ENCODE measurements at places on chromosomes 11 and 22.
A peak's percentile ranks its signal among the peaks of the same experiment; 100 is the strongest.

DNA sequence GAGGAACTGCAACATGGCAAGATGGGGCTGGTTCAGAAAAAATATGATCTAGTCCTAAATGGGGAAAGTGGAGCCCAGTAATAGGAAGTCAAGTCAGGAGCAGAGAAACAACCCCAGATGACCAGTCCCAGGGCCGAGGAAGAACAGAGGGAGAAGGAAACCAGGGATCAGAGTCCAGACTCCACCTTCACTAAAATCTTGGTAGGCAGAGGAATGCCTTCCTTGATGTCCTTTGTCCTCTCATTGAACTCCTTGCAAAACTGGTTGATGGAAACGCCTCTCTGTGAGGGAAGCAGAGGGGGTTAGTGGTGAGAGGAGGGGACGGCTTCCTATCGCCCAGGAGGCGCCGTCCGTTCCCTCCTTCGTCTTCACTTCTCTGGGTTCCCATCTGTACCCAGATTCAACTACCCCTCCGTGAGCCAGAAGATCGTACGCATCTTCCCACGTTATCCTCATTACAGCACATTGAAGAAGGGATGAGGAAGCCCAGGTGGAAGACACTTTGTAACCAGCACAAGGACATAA is 607 bp downstream of the MRPL11 start:
- DNase-seq: no peak

GRCh38 chr11:2828585-2829330 is 56.8 kb downstream of the CDKN1C start:
- DNase-seq: no peak

DNA sequence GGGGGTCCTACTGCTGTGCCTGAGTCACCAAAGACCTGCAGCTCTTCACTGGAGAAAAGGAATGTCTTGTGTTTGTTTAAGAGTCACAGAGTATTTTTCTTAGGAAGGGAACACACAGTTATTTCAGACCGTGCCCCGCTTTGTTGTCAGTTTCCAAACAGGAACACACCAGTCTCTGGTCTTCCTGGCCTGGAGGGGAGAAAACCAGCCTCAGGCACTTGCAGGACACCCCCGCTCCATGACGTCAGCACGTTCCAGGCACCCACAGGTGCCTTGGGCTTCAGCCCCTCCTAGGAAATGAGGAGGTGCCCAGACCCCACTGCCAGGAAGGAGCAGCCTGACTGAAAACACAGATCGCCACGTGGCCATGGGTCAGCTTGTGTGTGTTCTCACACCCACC is 5.4 kb downstream of the DEAF1 start:
- DNase-seq: no peak

DNA sequence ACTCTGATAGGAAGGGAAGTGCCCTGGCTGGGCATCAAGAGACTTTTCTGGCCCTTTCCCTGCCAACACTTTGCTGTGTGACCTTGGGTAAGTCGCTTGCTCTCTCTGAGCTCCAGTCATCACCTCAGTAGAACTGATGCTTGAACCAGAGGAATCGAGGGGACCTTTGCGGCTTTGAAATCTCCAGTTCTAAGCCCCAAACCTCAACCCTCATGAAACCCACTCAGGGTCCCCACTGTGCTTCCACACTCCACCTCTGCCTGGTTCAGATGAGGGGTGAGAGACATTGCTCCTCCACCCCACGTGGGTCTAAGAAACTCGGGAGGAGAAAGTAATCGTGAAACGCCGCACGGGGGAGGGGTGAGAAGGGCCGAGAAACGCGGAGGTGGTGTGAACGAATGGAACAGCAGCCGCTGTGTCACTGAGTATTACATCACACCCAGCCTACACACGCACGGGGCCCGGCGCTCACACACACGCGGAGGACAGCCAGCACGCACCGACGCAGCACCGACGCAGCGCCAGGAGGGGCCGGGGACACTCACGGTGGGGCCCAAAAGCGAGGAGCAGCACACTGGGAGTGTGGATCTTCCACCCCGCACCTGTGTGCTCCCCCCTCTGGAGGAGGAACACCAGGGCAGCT is 4.3 kb downstream of the RTN4RL2 start:
- no peak for DNase-seq

DNA sequence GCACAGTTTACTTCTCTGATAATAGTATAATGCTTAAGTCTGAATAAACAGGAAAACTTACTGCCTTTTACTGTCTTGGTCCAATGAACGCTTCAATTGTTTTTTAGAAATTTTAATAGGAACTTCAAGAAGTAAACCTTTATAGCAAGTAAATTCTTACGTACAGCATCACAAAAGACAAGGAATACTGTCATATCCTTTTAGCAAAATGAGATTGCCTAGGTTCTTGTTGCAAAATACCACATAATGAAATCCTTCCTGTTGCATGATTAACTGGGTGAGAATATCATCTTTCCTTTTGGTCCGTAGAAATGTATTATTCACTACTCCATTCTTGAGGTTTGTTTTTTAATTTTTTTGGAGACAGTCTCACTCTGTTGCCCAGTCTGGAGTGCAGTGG is 22.3 kb upstream of the HIKESHI start:
- no peak for DNase-seq

GRCh38 chr11:66851698-66852465 is 5.0 kb upstream of the LRFN4 start:
- no peak for DNase-seq

DNA sequence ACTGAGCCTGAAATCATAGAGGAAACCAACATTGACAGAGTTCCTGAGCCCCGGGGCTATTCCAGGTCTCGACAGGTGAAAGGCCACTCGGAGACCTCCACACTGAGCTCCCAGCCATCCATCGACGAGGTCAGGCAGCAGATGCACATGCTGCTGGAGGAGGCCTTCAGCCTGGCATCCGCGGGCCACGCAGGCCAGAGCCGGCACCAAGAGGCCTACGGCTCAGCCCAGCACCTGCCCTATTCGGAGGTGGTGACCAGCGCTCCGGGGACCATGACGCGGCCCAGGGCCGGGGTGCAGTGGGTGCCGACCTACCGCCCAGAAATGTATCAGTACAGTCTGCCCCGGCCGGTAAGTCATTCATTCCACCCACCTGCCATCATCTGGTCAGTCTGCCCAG is 54.9 kb downstream of the C11orf91 start:
- DNase-seq: no peak

DNA sequence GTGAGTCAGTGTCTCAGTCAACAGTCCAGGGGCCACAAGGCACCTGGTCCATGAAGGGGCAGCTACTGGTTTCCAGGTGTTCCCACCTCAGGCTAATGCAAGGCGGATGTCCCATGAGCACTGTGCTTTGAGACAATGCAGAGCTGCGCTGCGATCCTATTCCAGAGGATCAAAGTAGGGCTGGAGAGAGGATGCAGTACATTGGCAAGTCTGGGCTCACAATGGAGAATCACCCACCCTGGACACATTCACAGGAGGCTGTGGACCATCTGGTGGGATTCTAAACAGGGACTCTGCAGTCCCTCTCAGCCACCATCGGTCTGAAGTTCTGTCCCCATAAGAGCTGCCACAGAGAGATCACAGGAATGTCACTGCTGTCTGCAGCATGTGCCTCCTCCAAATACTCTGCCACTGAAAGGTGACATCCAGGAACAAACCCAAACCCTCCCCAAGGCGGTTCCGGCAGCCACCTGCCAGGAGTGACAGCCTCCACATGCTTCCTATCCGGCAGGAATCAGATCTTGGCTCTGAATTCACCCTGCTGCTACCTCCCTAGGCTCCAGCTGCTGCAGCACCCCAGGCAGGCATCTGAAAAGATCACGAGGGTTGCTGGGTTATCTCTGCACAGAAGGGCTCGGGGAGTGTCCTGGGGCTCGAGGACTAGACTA is 45.3 kb upstream of the SERPIND1 start:
- no peak for DNase-seq

GRCh38 chr22:20584029-20584871 is 76.8 kb downstream of the MED15 start:
- DNase-seq: no peak

GRCh38 chr22:38080850-38081635 is 2.9 kb downstream of the SLC16A8 start:
- peak; percentile 52 for DNase-seq

DNA sequence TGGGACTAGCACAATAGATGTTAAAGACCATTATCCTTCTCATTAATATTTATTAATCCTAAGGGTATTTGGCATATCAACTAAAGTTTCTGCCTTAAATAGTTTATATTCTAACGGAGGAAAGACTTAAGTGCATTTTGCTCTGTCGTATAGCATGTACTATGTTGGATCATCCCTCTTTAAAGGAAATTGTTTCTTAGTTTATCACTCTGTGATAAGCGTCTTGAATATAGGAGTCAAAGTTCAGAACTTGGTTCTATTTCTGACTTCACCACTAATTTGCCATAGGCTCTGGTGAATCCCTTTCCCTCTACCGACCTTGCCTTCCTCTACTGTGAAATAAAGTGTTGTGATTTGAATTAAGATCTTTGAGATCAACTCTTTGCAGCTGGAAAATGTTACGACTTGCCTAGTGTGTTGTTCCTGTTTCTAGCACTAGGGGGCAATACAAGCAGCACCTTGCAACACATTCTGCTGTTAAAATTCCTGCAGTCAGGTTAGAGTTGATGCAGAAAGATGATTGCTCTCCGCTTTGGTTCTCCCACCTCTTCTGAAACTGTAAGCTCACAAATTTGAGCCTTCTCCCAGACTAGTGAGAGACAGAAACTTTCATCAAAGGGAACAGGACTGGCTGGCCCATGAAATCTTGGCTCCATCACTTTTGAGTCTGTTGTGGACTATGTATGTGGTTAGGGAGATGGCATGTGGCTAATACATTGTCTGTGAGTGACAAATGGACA is 27.8 kb upstream of the ZNRF3 start:
- DNase-seq: peak; percentile 52

DNA sequence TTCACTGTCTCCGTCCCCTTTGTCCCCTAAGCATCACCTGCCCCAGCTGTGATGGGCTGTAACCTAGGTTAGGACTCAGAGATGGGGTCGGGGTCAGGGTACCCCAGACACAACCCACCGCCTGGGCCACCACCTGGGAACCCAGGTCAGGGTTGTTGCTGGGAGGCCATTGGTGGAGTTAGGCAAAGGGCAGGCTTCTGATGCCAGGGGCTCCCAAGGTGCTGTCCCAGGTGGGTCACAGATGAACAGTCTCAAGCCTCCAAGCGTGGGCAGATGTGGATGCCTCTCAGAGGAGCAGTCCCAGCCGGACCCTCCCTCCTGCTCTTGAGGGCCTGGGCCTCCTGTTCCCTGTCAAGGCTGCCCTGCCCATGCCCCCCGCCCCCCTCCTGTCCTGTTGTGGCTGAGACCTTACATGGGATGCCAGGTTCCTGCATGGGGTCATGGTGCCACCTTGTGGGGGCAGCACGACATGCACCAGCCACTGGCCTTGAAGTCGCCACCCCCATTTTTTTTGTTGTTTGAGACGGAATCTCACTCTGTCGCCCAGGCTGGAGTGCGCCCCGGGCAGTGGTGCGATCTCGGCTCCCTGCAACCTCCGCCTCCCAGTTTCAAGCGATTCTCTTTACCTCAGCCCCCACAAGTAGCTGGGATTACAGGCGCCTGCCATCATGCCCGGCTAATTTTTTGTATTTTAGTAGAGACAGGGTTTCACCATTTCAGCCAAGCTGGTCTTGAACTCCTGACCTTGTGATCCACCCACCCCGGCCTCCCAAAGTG is 12.1 kb downstream of the GATD1 start:
- peak; percentile 65 for DNase-seq

DNA sequence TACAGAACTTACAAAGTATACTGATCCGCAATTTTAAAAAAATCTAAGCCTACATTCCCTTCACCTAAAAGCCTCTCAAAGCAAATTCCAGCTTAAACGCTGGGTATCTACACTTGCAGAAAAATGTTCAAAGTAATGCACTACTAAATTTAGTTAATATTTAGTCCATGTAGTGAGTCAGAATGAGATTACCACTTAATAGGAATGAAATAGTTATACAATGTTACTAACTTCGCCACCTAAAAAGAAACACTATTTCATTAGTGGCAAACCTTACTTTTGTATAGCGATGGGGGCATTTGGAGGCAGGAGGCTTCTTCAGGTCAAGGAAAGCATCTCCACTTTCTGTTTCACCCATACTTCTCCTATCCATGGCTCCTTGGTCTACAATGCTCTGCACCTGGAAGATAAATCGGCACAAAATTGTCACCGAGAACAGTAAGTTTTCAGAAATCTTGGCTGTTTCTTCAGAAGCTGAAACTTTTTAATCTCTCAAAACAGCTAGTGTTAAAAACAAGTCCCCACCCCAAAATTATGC is 1.2 kb downstream of the EIF4ENIF1 start:
- DNase-seq: no peak

DNA sequence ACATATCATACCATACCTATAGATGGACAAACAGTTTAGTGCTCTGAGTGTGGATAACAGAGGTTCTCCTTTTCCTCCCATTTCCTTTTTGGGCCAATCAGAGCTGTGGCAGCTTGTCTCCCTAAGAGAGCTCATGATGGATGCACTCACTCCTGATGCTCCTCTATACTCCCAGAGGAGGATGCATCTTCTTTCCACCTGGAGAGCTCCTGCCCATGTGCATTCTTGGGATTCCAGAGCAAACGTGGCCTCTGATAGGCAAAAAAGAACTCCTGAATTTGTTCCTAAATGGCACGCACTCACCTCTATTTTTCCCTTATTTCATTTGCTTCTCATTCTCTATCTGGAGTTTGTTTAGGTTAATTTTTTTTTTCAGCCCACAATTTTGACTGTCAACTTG is 2.9 kb downstream of the MRGPRX3 start:
- no peak for DNase-seq

DNA sequence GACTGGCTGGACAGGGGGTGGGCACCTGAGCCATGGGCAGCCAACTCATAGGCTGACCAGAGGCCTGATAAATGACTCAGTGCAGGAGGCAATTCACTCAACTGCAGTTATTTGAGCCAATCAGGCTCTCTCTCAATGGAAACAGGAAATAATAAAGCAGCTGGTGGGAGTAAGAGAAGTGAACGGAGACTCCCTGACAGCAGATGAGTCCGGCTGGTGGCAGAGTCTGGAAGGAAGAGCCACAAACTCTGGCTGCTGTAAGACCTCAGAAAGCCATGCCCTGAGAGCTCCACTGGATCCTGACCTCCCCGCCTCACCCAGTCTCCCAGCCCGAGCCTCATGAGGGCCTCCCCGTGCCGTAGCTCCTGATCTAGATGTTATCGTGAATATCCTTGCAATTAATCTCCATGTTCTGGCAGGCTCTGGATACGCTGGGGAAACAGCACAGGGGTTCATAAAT is 69.8 kb downstream of the TRIM29 start:
- DNase-seq: no peak

DNA sequence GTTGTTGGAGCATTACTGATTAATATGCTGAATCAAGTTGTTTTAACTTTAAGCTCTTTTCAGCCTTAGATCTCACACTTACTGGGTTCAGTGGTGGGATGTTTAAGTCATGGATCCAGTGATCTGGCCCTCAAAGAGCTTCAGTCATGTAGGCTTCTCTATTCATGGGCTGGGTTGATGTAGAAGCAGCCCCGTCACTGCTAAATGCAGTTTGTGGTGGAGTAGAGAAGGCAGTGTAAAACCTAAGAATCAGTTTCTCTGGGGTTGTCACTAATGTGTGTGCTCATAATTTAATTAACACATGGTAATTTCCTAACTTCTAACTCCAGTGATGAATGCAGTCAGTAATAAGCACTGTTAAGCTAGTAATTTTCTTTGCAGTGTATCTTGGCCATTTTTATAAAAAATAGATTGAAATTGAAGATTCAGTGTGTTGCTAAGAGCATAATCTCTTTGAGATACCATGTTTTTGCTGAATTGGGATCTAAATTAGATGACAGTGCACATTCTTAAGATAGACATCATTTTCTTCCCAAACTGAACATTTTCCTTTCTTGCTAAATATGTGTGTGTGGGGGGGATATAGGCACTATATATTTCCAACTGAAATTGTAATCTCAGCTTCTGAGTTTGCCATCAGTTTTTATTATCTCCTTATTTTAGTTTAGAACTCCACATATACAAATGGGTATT is 9.0 kb downstream of the SPCS2 start:
- DNase-seq: no peak

GRCh38 chr11:114297806-114298709 is 1.9 kb downstream of the NNMT start:
- DNase-seq: no peak
